Ovary (tissue), 10 donors: ENCODE measurements at places on chromosomes 13 and 19.

GRCh38 chr13:99507986-99508385, 6.7 kb downstream of the TM9SF2 start:
- DNase-seq, result no peak

- DNase-seq, result no peak
Observed at GRCh38 chr13:78190296-78190695, 271.7 kb upstream of the EDNRB start.

DNA sequence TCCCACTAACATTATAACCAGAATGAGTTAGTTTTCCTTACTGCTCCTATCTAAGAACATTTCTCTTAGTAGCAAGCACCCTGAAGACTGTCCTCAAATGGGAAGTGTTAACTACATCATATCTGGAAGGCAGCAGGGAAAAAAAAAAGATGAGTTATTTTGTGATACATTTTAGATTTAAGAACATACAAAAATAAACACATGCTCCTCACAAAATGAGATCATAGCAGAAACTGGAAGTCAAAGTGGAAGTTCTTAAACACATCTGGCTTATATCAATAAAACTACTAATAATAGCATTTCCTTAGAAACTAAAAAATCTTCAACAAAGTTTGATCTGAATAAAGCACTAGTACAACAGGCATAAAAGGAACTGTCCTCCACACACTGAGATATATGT, 70.4 kb downstream of the SLITRK6 start:
- DNase-seq, result no peak

- no peak for DNase-seq
Observed at GRCh38 chr13:59587971-59588716, 575.6 kb downstream of the DIAPH3 start.

- no peak for DNase-seq
Observed at GRCh38 chr19:49888510-49888824, 8.2 kb downstream of the IL4I1 start.
